ENCODE measurements at places on chromosomes 4 and X.

GRCh38 chr4:170190265-170190664 is 100.5 kb upstream of the AADAT start:
- no peak for DNase-seq

GRCh38 chr4:60884587-60884986 is 315.5 kb upstream of the ADGRL3 start:
- DNase-seq = no peak

GRCh38 chr4:2341911-2342652 is 76.4 kb downstream of the ZFYVE28 start:
- DNase-seq = peak; percentile 11

GRCh38 chr4:42568610-42569207 is 88.2 kb downstream of the ATP8A1 start:
- DNase-seq = peak; percentile 72

DNA sequence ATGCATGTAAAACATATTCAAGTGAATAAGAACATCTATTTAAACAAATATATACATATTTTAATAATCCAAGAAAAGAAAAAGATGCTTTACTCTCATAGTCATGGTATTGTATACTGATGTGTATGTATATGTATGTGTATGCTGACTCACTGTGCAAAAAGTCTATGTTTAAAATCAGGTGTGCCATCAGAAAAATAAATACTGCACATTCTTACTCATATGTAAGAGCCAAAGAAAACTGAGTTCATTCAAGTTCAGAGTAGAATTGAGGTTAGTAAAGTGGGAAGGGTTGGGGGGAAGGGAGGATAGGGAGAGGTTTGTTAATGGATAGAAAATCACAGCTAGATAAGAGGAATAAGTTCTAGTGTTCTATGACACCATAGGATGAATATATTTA is 403.9 kb upstream of the SMIM31 start:
- DNase-seq = no peak

DNA sequence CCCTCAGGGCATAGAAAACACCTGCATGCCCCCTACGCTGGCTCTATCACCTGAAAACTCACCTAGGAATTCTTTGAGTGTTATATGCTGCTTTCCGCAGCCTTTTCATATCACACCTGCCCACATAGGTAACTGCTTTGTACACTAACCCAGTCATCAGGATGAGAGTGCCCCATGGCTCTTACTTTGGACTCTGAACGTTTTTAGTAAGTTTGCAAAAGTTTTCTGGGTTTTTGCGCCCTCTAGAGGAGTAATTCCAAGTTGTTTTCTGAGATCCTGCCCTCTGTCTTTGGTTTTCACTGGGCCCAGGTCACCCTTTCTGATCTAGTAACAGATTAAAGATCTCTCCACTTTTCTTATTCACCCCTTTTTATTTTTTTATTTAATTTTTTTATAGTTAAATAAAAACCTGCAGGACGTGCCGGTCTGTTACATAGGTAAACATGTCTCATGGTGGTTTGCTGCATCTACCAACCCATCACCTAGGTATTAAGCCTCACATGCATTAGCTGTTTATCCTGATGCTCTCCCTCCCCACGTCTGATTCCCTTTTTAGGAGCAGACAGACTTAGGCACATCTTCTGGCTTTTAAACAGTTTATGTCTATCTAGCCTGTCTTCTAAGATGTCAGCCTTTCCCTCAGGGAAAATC is 139.2 kb downstream of the NWD2 start:
- DNase-seq = no peak

DNA sequence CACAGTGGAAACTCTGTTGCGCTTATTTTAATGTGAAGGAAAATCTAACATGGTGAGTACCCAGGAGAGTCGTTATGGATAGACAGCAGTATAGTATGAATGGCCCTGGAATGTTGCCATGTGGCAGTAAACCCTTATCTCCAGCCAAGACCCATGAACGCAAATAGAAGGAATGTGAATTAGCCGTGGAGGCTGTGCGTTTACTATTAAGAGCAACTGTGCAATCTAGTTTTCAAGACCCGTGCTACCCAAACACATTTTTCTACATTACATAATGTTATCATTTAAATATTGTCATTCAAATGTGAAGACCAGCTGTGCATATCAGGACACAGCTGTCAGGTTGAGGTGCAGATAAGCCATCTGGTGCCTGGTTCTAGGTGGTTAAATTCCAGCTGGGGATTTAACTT is 13.3 kb upstream of the AGA start:
- DNase-seq = no peak

DNA sequence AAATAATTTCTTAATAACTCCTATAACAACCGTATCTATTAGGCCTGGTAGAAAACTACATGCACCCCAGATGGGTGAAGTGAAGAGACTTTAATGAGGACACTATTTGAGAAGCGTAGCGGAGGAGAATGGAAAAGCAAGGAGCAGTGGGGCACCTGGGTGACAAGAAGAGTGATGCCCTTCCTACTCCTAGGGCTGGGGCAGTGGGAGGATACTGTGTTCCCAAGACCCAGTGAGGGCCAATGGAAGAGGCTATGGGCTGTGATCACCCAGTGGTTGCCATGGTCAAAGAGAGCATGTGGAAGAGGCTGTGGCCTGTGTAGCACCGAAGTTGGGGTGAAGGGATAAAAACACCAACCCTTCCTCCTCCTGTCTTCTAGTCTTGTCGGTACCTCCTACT is 86.5 kb upstream of the SHISA3 start:
- DNase-seq = no peak

- DNase-seq = no peak
These were observed 24.6 kb upstream of the COX7B2 start for GRCh38 chr4:46933686-46934085.

DNA sequence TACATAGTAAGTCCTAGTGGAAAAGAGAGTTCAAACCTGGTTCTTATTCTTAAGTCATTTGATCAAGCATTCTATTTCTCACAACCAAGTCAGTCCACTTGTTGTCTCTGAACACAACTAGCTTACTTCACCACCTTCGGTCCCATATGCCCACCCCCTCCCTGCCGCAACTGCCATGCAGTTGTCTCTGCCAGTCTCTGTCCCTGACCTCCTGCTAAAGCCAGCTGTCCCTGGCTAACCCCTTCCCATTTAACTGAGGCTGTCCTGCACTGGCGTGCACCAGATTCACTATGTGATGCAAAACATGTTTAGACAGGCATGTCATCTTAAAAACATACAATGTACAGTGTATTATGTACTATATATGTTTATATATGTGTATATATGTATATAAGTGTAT is 12.7 kb downstream of the FRAS1 start:
- no peak for DNase-seq

DNA sequence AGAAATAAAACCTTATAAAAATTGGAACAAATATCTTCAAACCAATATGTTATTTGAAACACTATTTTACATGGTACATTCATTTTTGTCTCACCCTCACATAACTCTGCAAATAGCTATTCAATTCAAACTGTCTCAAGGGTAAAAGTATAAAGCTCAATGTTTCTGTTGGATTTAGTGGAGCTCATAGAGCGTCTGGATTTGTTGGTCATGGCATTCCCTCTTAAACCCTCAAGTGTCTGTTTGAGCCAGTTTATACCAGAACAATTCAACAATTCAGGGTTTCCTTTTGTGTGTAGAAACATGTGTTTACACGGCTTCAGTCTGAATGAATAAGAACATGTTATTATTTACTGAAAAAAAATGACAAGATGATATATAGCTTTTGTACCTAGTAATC is 161.6 kb downstream of the PCDH18 start:
- DNase-seq = no peak

DNA sequence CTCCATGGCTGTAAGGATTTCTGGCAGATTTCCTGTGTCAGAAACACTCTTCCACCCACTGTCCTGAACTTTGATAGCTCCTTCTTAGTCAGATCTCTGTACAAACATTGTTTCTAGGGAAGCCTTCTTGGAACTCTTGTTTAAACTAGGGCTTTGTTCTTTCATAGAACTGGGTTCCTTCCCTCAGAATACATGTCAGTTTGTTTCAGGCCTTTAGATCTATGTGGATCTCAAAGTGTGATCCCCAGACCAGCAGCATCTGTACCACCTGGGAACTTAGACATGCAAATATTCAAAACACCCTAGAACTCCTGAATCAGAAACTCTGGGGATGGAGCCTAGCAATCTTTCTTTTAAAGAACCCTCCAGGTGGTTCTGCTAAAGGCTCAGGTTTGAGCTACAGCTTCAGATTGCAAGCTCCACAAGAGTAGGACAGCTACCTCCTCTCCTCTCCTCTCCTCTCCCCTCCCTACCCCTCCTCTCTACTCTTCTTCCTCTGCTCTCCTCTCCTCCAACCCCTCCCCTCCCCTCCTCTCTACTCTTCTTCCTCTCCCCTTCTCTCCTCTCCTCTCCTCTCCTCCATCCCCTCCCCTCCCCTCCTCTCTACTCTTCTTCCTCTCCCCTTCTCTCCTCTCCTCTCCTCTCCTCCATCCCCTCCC is 12.7 kb downstream of the RASSF6 start:
- no peak for DNase-seq

GRCh38 chr4:186020793-186021407 is 48.1 kb upstream of the TLR3 start:
- no peak for DNase-seq

Data from stimulated activated CD4-positive, alpha-beta T cell treated with anti-CD3 and anti-CD28 coated beads, Interleukin-2, amount 100 ng/mL, for 24 hours (primary cell).